ENCODE measurements at places on chromosomes 2 and 18.
A peak's percentile ranks its signal among the peaks of the same experiment; 100 is the strongest.

DNA sequence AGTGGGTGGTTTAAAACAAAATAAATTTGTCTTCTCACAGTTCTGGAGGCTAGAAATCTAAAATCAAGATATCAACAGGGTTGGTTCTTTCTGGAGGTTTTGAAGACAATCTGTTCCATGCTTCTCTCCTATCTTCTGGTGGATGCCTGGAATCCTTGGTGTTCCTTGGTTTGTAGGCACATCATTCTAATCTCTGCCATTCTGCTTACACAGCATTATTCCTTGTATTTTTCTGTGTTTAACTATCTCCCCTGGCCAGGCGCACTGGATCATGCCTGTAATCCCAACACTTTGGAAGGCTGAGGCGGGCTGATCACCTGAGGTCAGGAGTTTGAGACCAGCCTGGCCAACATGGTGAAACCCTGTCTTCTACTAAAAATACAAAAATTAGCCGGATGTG lies 108.1 kb downstream of the ZRANB3 start:
- DNase-seq = no peak

DNA sequence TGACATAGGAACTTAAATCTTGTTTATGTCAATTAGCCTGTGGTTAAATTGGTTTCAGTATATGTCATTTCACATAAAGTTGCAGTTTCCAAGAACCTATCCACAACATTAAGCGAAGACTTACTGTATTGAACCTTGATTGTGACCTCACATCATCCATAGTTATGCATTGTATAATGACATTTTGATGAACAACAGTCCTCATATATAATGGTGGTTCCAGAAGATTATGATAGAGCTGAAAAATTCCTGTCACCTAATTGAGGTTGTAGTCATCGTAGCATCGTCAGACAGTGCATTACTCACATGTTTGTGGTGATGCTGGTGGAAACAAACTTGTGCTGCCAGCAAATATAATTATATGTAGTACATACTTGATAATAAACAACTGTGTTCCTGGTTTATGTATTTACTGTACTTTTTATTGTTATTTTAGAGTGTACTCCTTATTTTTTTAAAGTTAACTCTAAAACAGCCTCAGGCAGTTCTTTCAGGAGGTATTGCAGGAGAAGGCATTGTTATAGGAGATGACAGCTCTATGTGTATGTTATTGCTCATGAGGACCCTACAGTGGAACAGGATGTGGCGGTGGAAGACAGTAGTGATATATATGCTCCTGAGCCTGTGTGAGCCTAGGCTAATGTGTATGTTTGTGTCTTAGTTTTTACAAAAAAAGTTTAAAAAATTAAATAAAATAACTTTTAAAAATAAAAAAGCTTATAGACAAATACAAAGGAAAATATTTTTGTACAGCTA lies 56.6 kb downstream of the UBE2E3 start:
- no peak for DNase-seq

DNA sequence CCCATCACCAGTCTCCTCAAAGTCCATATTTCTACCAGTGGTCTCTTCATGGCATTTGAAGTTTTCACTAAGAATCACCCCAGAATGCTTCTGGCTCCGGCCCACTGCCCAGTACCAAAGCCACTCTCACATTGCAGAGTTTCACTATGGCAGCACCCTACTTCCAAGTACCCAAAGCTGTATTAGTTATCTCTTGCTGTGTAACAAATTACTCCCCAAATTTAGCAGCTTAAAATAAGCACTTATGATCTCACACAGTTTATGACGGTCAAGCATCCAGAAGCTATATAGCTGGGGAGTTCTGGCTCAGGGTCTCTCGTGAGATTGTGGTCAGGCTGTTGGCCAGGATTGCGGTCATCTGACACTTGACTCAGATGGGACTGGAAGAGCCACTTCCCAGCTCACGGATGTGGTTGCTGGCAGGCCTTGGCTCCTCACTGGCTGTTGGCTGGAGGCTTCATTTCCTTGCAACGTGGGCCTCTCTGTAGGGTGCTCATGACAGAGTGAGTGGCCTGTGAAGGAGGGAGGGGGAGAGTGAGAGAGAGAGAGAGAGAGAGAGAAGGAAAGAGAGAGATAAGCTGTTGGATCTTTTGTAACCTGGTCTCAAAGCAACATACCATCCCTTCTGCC lies 189.5 kb downstream of the CTIF start:
- no peak for DNase-seq

- peak; percentile 52 for DNase-seq
These were observed 28.8 kb upstream of the WDR75 start for GRCh38 chr2:189412330-189412953.

DNA sequence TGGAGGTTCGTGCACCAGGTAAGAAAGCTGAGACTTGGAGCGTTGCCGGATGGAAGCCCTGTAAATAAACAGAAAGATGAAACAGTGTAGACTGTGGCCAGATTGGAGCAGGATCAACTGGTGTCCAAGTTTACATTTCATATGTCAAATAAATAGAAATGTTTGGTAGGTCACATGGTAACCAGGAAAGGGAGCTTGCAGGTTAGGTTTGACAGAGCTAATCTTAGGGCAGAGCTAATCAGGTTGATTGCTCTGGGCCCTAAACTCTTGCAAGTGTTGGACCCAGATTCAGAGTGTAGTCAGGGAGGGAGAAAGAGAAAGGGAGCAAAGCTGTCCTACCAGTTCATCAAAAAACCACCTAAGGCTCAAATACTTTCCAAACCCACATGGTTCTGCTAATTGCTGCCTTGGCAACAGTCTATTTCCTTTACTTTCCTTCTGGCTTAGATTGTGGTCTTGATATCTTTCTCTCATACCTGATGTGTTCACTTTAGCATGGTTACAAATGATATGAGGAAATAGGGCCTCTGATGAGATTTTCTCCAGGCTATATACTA lies 63.2 kb downstream of the G6PC2 start:
- DNase-seq = no peak

- DNase-seq = no peak
These were observed 472.7 kb upstream of the TRIB2 start for GRCh38 chr2:12244070-12244469.

DNA sequence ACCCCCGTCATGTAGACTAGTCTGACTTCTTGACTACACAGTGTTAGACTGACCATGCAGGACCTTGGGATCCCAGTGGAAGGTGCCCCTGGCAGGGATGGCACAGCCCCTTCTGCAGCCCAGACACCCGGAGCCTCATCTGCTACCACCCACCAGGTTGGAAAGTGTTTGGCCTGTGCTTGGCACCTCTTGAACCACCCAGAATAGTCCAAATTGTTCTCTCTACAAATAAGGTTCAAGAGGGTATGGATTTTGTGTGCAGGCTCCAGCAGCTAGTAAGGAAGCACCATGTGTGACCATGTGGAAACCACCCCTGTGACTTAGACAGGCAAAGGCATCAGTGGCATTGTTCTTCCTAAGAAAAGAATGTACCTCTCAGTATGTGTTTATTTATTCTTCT lies 18.4 kb downstream of the L3MBTL4 start:
- DNase-seq = no peak

DNA sequence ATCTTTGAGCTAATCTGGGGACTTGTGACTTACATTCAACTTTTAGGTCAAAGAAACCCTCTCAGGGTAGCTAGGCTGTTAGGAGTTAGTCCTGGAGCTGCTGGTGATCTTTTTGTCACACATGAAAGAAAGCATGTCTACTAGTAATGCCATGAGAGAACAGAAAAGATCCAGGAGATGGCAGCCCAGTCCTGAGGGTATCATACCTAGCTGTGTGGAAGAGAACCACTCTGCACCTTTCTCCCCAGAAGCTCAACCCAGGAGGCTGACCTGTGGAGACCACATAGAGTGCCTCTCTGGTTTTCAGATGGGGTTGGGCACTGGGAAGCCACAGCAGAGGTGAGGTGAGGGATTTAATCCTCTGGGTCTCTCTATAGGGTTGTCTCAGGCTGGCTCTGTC lies 460.2 kb upstream of the UBE2E3 start:
- no peak for DNase-seq

GRCh38 chr18:49014605-49015267 lies 64.0 kb upstream of the SMAD7 start:
- no peak for DNase-seq

DNA sequence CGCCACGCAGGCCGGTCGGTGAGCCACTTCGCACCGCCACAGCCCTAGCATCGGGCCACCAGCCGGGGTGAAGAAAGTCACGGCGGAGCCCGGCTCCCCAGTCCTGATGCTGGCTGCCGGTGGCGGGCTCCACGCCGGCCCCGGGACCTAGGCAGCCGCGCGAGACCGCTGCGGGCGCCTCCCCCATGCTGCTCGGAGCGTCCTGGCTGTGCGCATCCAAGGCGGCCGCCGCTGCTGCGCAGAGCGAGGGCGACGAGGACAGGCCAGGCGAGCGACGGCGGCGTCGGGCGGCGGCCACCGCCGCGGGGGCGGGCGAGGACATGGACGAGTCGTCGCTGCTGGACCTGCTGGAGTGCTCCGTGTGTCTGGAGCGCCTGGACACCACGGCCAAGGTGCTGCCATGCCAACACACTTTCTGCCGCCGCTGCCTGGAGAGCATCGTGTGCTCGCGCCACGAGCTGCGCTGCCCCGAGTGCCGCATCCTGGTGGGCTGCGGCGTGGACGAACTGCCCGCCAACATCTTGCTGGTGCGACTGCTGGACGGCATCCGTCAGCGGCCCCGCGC lies 433 bp downstream of the SH3RF3 start:
- DNase-seq = no peak

DNA sequence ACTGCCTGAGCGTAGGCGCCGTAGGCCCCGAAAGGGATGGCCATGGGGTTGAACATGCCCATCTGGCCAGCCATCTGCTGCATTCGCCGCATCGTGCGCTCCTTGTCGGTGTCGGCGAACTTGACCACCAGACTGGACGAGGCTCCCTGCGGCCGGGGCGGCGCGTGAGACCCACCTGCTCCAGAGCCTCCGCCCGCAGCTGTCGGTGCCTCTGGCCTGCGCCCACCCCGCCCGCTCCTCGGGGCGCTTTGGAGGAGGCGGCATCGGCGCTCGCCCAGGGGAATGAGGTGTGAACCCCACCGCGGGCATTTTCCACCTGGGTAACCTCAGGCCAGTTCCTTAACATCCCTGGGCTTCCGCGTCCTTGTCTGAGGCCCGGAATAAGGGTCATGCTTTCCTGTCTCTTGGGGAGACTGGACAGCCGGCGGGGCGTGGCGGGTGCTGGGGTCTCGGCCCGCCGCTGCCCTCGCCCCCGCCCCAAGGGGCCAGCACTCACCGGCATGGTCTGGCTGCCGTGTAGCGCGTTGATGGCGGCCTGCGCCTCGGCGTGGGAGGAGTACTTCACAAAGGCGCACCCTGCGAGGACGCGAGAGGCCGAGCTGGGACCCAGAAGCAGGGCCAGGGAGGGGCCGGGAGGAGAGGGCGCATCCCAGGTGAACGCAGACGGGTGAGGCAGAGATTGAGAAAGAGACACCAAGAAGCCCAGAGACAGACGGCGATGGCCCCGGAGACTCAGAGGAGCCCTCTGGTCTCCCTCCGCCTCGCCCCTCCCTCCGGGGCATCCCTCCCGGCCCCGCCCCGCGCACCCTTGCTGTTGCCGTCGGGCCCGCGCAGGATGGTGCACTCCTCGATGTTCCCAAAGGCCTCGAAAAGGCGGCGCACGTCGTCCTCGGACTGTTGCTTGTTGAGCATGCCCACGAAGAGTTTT lies 291.0 kb downstream of the CELF4 start:
- DNase-seq = no peak

- no peak for DNase-seq
These were observed 34.7 kb upstream of the LPIN1 start for GRCh38 chr2:11711751-11712150.

DNA sequence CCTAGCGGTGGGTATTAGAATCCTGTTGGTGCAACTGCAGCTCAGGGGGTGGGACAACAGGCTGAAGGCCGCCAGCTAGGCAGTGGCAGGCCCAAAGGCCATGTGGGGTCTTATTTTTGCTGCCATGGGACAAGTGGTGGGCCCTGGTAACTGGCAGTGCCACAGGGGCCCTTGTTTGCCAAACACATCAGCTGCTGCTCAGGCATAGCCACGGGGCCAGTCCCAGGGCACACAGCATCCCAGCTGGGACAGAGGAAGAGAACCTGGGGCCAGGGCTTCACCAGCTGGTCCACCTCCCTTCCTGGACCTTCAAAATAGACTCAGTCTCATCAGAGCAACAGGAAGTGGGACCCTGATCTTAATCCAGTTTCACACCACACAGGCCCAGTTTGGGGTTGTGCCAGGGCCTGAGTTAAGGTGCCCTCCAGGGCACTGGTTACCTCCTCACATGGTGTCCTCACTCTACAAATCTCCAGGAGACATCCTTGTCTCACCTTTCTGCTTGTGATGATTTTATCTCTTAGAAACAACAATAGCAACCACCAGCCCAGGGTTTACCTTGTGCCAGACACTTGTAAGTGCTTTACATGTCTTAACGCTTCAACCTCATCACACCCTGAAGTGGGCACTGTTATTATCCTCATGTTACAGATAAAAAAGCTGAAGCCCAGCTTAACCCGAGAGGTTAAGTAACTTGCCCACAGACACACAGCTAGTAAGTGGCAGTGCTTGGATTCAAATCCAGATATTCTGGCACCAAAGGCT lies 98.5 kb downstream of the GYPC start:
- DNase-seq = no peak

DNA sequence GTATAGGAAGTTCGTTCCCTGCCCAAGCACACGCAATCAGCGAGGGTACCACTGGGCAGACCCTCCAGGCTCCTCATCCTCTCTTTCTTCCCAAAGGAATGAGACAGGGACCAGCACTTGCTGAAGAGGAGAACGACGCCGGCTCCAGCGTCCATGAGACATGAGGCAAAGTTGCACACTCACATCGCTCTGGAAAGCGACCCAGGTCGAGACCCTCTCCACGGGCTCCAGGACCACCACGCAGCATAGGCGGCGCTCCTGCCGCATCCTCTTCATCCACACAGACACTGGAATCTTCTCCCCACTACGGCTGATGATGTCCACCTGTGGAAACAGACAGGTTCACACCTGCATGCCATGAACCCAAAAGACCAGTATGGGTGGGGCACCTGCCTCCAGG lies 10.8 kb downstream of the PASK start:
- no peak for DNase-seq

DNA sequence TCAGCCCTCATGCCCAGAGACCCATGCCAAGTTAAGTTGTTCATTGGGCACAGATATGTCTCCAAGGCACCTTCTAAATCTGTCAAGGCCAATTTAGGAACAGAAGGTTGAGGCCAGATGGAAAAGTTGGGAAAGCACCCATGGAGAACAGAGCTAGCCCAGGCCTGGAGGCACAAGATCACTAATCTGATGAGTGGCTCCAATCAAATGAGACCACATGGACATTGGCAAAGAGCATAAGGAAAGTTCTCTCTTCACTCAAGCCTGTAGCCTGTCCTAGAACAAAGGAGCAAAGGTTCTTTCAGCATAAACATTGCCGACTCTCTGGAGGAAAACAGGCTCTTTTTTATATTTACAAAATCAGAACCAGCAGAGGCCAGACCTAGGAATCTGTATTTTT lies 154.8 kb downstream of the RNF152 start:
- no peak for DNase-seq

GRCh38 chr2:84924173-84925106 lies 19.0 kb downstream of the TMSB10 start:
- no peak for DNase-seq

- DNase-seq = no peak
These were observed 232.4 kb downstream of the MEIS1 start for GRCh38 chr2:66667301-66667700.

All from AML-193 (cell line).